ENCODE measurements at places on chromosomes 11 and 22. TPM values are rescaled to one million over a fixed set of nuclear protein-coding genes. Genes with fewer than 3 reads are reported as not detected.

Gene SLC25A45
- polyA plus RNA-seq = 13.6 TPM

DNA sequence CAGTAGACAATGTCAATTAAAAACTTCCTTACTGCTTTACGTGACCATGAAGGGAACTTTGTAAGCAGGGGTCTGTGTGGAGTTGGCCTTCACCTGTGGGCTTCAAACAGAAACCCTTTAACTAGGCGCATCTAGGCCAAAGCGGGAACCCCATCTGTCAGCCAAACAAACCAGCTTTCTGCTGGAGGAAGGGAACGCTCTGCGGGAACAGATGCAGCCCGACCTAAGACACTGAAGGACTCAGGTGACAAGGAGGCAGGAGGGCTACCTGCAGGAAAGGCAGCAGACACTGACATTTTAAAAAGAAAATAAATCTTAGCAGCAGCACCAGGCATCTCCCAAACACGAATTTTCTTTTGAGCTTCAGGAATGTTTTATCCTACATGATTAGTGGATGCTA, 78.4 kb downstream of the CADM1 start:
- no peak for DNase-seq

DNA sequence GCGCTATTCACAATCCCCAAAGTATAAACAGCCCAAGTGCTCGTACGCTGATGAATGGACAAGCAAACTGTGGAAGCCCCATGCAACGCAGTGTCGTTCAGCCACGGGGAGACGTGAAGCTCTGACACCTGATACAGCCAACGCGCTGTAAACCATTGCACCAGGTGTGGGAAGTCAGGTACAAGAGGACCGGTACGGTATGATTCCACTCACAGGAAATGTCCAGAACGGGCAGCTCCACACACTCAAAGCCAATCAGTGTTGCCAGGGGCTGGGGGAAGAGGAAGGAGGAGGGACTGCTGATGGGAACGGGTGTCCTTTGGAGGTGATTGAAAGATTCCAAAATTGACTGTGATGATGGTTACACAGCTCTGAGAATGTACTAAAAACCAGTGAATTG, 64.5 kb downstream of the BRD1 start:
- DNase-seq = peak; percentile 10

DNA sequence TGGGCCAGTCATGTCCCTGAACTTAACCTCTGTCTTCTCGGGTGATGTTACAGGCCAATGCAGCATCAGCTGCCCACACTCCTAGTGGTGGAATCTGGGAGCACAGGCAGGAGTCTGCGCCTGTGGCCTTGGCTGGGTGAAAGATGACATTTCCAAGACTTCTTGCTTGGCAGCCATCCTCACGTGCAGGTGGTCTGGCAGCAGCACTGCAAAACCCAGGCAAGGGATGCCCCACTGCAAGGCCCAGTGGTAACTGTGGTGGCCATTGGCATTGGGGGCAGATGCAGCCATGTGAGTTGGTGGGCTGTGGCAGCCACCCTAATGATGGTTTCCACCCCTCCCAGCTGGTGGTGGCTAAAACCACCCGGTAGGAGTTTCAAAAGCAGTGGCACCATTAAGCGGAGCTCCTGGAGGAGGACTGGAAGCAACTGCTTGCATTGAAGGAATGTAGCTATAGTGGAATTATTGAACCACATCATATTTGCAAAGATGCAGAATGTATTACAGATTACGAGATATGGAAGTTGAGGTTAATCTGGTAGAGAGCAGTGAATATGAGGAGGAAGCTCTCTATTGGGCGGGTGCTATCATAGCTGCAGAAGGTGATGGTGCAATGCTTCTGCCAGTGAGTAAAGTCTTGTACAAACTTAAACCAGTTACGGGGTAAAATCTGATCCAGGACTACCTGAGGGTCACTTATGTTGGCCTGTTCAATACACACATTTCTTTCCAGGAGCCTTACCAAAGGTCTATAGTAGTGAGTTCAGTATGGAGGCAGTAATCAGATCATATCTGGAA, 120.7 kb upstream of the TOP3B start:
- DNase-seq = no peak

GRCh38 chr11:134288486-134288885, 12.3 kb downstream of the GLB1L3 start:
- DNase-seq = no peak

DNA sequence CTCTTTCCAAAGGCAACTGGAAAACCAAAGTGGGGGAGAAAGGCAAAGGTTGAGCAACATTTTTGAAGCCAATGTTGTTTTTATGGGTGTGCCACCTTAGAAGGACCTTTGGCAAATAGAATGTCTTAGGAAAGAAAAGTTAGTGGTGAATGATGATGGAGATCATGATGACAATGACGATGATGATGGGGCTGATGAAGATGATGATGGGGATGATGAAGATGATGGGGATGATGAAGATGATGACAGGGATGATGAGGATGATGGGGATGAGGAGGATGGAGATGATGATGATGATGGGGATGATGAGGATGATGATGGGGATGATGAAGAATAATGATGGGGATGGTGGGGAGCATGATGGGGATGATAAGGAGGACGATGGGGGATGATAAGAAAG, 78.4 kb upstream of the MTMR2 start:
- DNase-seq = no peak
